ENCODE measurements at places on chromosomes 4 and X. TPM values are rescaled to one million over a fixed set of nuclear protein-coding genes. Genes with fewer than 3 reads are reported as not detected.

BEX5 gene
- not detected for total RNA-seq

WDR13 gene
- total RNA-seq, result 28.7 TPM

SMARCA1 gene
- 145 TPM for total RNA-seq

GAGE12E gene
- not detected for total RNA-seq

- no peaks in the 10 kb centered on the region for H3K4me1 ChIP-seq
- DNase-seq, result no peak
- no peak overlapping the region for H3K4me3 ChIP-seq
- no peak overlapping the region for H3K27ac ChIP-seq
- H3K36me3 ChIP-seq, result no peaks in the 10 kb centered on the region
- H3K27me3 ChIP-seq, result no peaks in the 10 kb centered on the region
These were observed 226.7 kb downstream of the PALLD start for GRCh38 chr4:168723569-168723968.

GRCh38 chrX:118239178-118239870 is 106.6 kb upstream of the WDR44 start:
- no peak for DNase-seq
- H3K4me3 ChIP-seq, result no peak overlapping the region
- no peaks in the 10 kb centered on the region for H3K4me1 ChIP-seq
- no peak overlapping the region for H3K27ac ChIP-seq
- no peaks in the 10 kb centered on the region for H3K36me3 ChIP-seq
- H3K27me3 ChIP-seq, result no peaks in the 10 kb centered on the region

- H3K27ac ChIP-seq, result no peak overlapping the region
- no peak for DNase-seq
- H3K4me3 ChIP-seq, result no peak overlapping the region
- no peaks in the 10 kb centered on the region for H3K27me3 ChIP-seq
- H3K36me3 ChIP-seq, result no peaks in the 10 kb centered on the region
- no peaks in the 10 kb centered on the region for H3K4me1 ChIP-seq
These were observed 16.2 kb downstream of the SMIM31 start for GRCh38 chr4:164770010-164770724.

DNA sequence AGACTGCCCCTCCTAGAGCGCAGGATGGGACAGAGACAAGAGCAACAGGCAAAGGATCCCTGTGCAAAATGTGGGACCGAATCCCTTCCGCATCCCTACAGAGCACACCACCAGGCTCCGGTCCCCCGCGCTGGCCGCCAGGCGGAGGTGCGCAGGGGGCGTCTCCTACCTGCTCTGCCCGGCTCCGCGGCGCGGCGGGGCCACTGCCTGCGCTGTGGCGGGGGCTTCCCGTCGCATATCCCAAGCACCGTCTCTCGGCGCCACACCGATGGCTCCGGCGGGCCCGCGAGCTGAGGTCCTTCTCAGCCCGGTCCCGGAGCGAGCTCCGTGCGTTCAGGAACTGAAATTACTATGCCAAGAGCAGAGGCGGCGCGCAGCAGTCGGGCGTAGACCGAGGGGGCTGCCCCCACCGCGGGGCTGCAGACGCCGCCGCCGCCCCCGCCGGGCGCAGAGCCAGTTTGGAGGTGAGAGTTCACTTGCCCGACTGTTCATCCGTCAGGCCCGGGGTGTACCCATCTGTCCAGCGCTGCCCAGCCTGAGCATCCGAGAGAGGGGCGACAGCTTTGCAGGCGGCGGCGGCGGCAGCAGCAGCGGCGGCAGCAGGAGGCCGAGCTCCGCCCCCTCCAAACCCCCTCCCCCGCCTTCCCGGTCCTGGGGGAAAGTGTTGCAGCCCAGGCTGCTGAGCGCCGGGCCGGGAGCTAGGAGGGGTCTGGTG is at the start of gene GPRIN3:
Gene GPRIN3, minus strand, starts transcription at position 355 of the 715 bp plus-strand sequence. CDS start 57,690 bp downstream, outside the sequence.
- H3K4me1 ChIP-seq, result no peaks in the 10 kb centered on the region
- no peaks in the 10 kb centered on the region for H3K36me3 ChIP-seq
- DNase-seq, result no peak
- no peak within 1 kb of the TSS for H3K27ac ChIP-seq
- peak within 1 kb of the TSS; percentile 16 for H3K4me3 ChIP-seq
- H3K27me3 ChIP-seq, result no peaks in the 10 kb centered on the region

DNA sequence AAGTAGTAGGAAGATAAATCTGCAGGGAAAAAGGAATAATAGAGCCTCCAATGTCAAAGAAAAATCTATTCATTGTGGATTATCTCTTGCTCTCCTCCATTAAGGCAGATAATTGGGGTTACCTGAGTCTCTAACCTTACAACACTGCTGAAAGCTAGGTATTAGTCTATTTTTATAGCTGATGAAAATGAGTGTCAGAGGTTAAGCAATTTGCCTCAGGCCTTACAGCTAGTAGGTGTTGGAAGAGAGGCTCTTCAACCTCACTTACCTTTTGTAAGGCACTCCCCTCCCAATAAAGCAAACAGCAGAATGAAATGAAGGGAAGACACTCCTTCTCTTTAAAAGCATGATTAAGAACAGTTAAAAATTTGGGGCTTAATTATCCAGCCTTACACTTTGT is 45.4 kb upstream of the GAB1 start:
- no peak overlapping the region for H3K27ac ChIP-seq
- H3K4me1 ChIP-seq, result no peaks in the 10 kb centered on the region
- H3K36me3 ChIP-seq, result no peaks in the 10 kb centered on the region
- H3K4me3 ChIP-seq, result no peak overlapping the region
- H3K27me3 ChIP-seq, result no peaks in the 10 kb centered on the region
- no peak for DNase-seq

DNA sequence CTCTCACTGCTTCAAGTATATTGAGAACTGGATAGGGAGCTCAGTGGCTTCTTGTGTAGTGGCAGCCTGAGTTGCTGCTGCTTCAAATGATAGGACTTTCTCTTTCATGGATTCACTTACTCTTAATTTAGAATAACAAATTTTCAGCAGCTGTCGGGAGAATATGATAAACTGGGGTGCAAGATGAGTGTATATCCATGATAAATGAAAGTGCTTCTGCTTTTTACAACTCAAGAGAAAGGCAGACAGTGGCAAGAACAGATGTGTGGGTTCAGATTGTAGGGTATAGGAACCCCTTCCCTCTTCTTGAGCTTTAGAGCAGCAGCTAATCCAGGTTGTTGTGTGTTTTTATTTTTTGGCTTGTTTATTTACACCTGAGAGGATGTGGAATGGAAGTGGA is 1.0 kb downstream of the SH3BGRL start:
- no peak for DNase-seq
- no peaks in the 10 kb centered on the region for H3K27me3 ChIP-seq
- H3K27ac ChIP-seq, result no peak overlapping the region
- H3K4me1 ChIP-seq, result no peaks in the 10 kb centered on the region

DNA sequence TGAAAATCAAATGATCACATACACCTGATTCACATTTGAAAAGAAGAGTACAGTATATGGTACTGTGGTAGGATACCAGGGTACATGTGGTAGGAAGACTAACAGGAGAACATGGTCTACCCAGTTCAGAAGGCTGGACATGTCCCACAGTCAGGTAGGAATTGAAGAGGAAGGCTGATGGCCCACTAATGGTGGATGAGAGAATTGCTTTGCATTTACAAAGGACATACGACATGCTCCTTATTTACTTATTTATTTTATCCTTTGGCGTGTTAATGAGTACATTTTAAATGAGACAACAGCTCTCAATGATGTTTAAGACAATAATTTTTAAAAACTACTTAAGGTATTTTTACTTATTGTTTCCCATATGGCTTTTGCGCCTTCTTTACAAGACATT is 106.7 kb upstream of the BMP2K start:
- no peaks in the 10 kb centered on the region for H3K36me3 ChIP-seq
- peaks cover 30% of the 10 kb centered on the region for H3K4me1 ChIP-seq
- no peak overlapping the region for H3K27ac ChIP-seq
- no peak overlapping the region for H3K4me3 ChIP-seq
- no peaks in the 10 kb centered on the region for H3K27me3 ChIP-seq

GRCh38 chr4:176193938-176194337 is 1.4 kb downstream of the SPATA4 start:
- no peaks in the 10 kb centered on the region for H3K27me3 ChIP-seq
- H3K27ac ChIP-seq, result no peak overlapping the region
- H3K4me3 ChIP-seq, result no peak overlapping the region
- no peaks in the 10 kb centered on the region for H3K36me3 ChIP-seq

DNA sequence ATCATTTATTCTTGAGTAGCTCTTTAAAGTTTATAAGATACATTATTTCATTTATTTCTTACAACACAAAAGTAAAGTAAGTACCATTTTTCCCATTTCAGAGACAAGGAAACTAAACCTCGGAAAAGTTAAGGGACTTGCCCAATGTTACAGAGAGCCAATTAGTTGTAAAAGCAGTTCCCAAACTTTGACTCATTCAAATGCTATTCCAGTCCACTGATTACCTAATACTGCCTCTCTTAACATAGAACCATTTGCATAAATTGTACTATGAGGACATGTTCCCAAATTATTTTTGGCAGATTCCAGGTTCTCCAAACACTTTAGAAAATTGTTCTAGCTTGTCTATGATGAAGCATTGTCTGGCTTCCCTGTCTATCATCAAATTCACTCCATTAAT is 45.6 kb upstream of the GRIA3 start:
- no peak overlapping the region for H3K4me3 ChIP-seq
- DNase-seq, result no peak
- H3K36me3 ChIP-seq, result no peaks in the 10 kb centered on the region

DNA sequence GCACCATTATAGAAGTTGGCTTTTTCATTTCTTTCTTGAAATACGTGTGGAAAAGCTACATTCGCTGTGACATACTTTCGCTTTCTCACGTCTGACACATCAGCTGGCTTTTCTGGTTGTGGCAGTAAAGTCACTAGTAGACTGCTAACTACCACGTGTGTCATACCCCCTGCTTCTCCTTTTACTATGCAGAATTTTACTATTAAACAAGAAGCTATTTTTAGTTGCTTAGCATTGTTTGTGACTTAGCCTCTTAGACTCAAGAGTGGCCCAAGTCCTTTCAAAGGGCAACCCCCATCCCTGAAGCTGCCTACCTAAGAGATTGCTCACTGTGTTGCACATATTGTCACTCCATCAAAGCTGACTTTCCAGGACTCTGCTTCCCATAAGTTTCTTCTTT is 2.1 kb upstream of the IL2 start:
- H3K27me3 ChIP-seq, result no peaks in the 10 kb centered on the region
- H3K36me3 ChIP-seq, result no peaks in the 10 kb centered on the region
- H3K4me1 ChIP-seq, result no peaks in the 10 kb centered on the region
- H3K27ac ChIP-seq, result no peak overlapping the region
